ENCODE measurements at places on chromosomes 11 and 22.

- DNase-seq = no peak
Observed at GRCh38 chr22:40557972-40558371, 78.5 kb downstream of the MRTFA start.

- DNase-seq = no peak
Observed at GRCh38 chr11:20973940-20974559, 304.7 kb downstream of the NELL1 start.

DNA sequence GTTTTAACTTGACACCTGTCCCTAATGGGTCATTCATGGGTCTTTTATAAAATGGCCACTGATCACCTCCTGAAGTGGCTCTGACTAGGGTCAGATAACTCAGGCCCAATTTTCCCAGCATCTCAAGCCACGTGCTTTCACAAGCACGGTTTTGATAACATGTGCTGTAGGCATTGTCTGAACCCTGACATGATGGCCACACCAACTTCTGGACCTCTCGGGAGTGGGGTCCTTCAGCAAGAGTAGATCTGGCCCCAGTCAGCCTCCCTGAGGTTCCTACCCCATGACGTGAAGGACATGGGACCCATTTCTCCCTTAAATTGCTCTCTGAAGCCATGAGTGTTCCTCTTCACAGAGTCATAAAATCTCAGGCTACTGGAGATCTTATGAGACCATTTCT is 60.4 kb upstream of the CCND1 start:
- no peak for DNase-seq

GRCh38 chr22:29615705-29616327 is 12.4 kb downstream of the NF2 start:
- no peak for DNase-seq

DNA sequence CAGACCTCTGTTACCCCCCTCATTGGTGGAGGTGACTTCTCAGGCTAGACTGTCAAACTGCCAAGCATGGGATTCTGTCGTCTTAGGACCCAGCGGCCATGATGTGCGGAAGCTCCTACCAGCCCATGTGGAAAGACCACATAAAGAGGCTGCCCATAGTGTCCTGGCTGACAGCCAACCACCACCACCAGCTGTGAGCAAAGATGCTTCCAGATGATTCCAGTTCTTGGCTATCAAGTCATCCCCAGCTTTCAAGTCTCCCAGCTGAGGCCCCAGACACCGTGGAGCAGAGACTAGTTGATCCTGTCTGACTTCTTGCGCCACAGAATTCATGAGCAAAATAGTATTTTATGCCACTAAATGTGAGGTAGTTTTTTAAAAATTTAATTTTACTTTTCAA is 32.9 kb downstream of the SCUBE1 start:
- no peak for DNase-seq

DNA sequence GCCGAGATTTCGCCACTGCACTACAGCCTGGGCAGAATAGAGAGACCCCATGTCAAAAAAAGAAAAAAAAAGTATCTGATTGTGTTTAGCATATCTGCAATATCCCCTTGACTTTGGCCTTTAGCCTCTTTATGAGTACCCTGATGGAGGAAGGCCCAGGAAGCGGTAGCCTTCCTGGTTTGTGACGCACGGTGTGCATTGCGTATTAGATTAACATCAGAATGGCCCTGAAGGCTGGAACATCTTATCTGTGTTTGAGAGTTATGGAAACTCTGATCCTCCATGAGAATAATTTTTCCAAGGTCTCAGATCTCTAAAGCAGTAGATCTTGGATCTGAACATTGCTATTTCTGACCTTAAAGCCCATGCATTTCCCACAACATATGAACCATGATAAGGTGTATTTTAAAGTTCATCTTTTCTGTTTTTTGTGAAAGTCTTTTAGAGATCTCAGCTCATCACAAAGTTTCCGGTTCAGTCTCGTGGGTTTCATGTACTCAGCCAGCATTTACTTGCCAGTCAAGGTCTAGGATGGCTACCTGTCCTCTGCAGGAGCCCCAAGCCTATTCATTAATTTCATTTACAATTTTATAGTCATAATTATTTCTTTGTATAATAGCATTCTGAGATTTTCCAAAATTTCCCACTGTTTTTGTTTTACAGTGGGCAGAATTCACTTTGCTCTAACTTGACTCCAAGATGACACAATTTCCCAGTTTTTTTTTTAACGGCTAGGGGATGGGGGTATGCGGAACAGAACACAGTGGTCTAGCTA is 605 bp upstream of the FDX1 start:
- DNase-seq = peak; percentile 23

Data from CD4-positive, alpha-beta T cell treated with Interleukin-12 subunit alpha and Interleukin-12 subunit beta, for 1 hour (primary cell).